ENCODE measurements at places on chromosomes 11 and 22.
A peak's percentile ranks its signal among the peaks of the same experiment; 100 is the strongest.

DNA sequence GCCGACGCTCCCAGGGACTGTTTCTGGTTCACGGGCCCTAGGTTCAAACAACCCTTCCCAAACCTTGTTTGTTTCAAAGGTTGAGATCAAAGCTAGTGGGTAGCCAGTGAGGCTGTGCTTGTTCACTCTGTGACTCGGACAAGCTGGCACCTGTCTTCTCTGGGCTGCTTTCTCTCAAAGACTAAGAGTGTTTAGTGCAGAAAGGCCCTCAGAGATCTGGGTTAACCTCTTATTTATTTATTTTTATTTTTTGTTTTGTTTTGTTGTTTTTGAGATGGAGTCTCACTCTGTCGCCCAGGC lies 13.0 kb upstream of the MALAT1 start:
- DNase-seq, result no peak

- no peak for DNase-seq
Observed at GRCh38 chr11:17711836-17712235, 7.5 kb upstream of the MYOD1 start.

DNA sequence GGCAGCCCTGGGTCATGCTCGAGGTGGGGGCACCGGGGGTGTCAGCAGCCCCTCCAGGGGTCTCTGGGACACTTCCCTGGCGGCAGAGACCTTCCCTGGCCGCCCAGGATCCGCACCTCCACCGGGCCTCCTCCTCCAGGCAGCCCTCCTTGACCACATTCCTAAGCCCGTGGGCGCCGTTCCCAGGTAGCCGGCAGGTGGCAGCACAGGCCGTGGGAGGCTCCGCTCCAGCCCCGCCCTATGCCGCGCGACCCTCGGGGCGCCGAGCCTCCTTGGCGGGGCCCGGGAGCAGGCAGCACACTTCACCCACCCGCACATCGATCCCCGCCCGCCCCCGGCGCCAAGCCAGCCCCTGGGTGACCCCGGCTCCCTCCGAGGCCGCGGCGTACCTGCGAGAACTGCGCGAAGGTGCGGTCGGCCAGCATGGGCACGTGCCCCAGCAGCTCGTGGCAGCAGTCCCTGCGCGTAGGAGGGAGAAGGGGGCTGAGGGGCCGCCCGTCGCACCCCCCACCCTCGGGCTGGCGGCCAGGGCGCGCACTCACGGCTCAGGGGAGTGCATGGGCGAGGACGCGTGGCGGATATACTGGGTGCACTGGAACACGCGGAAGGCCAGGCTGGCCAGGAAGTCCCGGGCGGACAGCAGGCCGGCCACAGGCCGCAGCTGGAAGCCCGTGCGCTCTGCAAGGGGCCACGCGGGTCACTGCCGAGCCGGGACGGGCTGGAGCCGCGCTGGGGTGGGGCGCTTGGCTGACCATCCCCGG lies 5.3 kb upstream of the INS start:
- no peak for DNase-seq

- peak; percentile 77 for DNase-seq
Observed at GRCh38 chr11:75142714-75143419, 8.0 kb upstream of the SLCO2B1 start.

GRCh38 chr11:114059278-114059983 lies at the start of gene ZBTB16:
Gene ZBTB16 (plus strand): TSS chr11:114059711. CDS start chr11:114063301, 3,590 bp downstream.
- DNase-seq, result peak; percentile 60
